ENCODE measurements at places on chromosomes 1 and 21.

GRCh38 chr1:153780551-153780950, 5.3 kb downstream of the SLC27A3 start:
- DNase-seq: no peak

DNA sequence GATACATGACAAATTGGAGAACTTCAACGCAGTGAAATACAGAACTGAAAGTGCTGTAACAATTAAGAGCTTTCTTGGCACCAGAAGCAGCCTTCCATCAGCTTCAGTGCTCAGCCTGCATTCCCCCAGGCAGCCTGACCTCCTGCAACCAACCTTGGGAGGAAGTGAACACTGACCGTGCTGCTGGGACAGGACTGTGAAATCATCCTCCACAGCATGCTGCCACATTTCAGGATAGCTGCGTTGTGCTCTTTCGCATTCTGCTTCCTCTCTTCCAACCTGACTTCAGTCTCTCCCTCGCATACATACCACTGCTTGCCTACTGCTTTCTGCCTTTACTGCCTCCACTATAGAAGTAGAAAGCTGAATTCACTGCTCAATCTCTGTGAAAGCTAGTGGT, 388.6 kb downstream of the RWDD3 start:
- DNase-seq: no peak

DNA sequence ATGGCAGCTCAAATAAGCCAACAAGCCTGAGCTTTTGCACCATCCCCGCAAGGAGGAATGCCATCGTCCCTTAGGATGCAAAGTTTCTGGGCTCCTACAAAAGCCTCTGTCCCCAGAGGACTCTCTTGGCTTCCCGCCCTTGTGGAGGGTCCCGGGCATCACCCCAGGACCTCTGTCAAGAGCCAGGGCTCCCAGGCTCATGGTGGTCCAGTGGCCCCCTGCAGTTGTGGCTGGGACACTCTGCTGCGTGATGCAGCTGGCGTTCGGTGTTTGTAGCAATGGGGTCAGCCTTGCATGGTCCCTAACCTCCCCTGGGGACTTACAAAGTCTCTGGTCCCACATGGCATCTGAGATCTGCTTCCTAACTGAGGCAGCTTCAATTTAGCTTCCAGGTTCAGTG, 104.7 kb downstream of the RIPK4 start:
- no peak for DNase-seq

DNA sequence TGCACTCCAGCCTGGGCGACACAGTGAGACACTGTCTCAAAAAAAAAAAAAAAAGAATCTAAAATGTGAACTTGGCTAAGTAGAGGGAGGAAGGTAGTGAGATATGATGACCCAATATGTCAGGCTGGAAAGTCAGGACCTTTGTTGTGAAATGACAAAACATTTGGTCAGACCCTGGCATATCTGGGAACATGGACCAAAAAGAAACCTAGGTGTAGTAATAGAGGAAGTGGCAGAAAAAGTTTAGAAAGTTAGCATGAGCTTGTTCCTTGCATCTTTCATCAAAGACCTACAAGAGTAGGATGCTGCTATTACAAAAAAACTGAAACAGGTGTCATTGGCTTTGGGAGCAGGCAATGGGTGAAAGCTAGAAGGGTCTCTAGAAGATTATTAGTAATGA, 7.3 kb upstream of the S100A3 start:
- DNase-seq: no peak

GRCh38 chr1:211469113-211469512, 22.8 kb downstream of the RD3 start:
- DNase-seq: no peak

- no peak for DNase-seq
Measured at GRCh38 chr1:209416039-209416438, 167.5 kb upstream of the CAMK1G start.

- no peak for DNase-seq
Measured at GRCh38 chr1:13699510-13699909, 478 bp upstream of the PRDM2 start.

DNA sequence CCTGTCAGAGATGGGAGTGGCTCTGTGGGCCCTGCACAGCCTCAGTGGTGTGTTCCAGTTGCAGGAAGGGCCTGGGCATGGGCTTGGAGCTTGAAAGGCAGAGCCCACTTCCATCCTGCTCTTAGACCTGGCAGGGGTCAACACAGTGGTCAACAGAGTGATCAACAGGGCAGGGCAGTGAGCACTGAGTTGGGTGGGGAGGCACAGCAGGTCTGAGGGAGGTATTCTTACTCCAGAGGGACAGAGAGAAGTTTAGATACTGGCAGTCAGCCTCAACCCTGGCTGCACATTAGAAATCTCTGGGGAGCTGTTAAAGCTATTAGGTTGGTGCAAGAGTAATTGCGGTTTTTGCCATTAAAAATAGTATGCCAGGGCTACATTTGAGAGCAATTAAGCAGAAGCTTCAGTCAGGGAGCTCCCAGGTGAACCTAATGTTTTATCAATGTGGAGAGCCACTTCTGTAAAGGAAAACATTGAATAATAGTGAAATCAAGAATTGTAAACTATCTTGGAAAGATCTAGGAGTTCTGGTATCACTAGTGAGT, 37.7 kb downstream of the SH3BGR start:
- DNase-seq: no peak
